Activated T-cell treated with anti-CD3 and anti-CD28 coated beads for 1 hour (primary cell): ENCODE measurements at places on chromosomes 6 and 20.
A peak's percentile ranks its signal among the peaks of the same experiment; 100 is the strongest.

GRCh38 chr6:33672808-33673207, 38.7 kb downstream of the UQCC2 start:
- no peak for DNase-seq

DNA sequence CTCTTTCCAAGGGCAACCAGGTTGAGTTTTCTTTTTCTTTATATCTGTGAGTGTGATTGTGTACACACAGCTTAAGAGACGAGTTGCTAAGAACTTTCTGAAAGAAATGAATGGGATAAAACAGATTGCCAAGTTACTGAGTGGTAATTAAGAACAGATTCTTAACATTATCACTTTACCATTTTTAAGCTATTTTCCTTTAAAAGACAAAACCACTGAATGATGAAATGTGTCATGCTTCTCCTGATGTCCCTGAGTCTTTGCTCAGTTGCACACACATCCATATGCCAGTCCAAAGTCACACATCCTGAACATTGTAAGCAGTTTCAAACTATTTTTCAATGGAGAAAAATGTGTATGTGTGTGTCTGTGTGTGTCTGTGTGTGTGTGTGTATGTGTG, 5.5 kb upstream of the DAAM2 start:
- DNase-seq, result no peak

- DNase-seq, result no peak
These were observed 5.6 kb upstream of the IFNGR1 start for GRCh38 chr6:137224799-137225198.

- DNase-seq, result no peak
These were observed 28.0 kb downstream of the PNLDC1 start for GRCh38 chr6:159828074-159828473.

DNA sequence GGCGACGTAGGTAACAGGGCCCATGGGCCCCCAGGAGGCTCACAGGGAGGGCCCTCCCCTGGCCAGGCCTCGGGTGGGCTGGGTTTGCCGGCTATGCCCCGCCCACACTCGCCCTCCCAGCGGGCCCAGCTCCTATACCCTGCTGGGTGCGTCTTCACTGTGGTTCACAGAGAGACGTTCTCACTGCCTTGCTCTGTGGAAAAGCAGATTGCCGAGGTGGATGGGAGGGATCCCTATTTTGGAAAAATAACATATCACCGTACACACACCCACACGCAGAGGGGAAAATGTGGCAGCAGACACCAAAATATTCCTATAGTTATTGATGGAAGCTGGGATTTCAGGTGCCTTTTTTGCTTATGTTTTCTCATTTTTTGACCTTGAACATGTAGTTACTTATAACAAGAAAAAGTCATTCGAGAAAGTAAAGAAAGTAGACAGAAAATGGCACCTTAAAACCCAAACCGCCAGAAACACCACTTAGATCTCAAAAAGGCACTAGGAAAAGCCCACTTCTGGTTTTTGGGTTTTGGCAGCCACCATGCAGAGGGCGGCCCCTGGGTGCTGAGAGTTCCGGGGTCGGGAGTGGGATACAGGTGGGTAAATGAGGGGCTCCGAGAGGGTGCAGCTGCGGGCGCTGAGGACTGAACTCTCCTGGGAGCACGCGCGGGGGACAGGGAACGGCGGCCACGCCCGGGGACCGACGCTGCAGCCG, 49.4 kb downstream of the TMEM242 start:
- peak; percentile 55 for DNase-seq

DNA sequence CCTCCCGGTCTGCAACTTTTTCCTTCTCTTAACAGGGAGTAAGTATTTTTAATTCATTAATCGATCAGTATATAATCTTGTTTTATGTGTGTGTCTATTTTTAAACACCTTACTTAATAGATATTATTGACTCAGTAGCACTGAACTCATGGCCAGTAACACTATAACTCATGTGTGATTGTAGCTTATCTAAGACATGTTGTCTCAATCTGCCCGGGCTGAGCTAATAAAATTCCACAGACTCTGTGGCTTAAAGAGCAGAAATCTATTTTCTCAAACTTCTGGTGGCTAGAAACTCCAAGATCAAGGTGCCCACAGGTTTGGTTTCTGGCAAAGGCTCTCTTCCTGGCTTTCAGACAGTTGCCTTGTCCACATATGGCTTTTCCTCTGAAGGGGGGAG, 68.8 kb upstream of the TNFAIP3 start:
- DNase-seq, result no peak

- DNase-seq, result no peak
These were observed 50.8 kb downstream of the PACRG start for GRCh38 chr6:162778603-162779002.

DNA sequence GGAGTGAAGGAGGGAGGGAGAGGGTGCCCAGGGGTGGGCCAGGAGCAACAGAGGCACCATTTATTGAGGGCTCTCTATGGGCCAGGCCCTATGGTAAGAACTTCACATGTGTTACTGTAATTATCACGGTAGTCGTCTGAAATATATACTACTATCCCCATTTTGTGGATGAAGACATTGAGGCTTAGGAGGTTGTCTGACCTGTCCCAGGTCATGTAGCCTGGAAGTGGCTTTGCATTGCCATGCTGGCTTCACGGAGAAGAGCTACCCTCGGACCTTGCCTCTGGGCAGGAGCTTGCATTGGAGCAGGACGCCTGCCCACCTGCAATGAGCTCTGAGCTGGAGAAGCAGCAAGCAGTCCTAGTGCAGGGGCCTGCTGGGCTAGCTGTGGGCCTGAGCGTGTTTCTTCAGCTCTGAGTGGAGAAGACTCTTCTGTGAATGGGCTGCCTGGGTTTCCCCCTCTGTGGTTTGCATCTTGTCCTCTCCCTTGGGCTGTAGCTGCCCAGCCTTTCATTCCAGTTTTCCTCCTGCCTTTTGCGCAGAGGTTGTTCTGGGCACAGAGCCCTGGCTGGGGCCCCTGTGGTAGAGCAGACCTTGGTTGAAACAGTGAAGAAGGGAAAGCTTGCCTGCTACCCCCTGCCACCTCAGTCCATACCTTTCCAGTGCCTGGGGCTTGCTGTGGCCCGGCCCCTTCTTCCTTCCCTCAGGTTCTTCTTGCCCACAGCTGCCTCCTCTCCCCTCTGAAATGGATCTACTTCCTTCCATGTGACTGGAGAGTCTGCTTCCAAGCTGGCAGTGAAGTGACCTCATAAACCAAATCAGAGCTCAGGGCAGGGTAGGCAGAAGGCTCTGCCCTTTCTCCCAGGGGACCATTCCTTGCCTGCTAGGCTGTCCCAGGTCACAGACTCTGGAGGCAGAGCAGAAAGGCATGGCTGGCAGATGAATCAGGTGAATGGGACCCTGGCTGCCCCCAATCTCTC, 24.1 kb upstream of the SRF start:
- DNase-seq, result no peak

DNA sequence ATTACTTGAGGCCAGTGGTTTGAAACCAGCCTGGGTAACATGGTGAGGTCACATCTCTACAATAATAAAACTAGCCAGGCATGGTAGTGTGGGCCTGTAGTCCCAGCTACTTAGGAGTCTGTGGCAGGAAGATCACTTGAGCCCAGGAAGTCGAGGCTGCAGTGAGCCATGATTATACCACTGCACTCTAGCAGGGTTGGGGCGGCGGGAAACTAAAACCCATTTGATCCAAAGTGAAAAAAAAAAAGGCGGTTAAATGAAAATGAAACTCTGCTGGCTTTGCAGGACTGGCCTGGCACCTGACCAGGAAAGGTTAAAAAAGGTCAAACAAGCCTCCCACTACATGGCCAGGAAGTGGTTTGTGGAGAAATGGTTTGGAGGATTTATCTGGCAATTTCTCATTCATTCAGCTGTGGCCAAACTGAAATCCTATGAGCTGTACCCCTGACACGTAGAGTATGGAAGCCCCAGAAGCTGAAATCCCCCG, 36.6 kb downstream of the MTRES1 start:
- no peak for DNase-seq

DNA sequence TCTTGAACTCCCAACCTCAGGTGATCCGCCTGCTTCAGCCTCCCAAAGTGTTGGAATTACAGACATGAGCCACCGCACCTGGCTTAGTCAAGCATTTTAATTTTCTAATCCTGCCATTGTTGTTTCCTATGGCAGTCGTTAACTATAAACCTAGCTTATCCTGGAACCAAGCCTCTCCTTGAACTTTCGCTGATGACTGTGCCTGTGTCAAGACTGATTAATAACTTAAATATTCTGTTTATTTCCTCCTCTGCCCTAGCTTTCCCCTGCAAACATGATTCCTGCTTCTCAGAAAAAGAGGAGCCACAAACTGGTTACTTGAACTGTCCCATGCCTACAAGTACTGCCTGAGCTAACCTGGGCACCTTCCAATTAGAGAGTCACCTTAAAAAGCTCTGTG, 1.5 kb downstream of the VNN1 start:
- DNase-seq, result no peak

DNA sequence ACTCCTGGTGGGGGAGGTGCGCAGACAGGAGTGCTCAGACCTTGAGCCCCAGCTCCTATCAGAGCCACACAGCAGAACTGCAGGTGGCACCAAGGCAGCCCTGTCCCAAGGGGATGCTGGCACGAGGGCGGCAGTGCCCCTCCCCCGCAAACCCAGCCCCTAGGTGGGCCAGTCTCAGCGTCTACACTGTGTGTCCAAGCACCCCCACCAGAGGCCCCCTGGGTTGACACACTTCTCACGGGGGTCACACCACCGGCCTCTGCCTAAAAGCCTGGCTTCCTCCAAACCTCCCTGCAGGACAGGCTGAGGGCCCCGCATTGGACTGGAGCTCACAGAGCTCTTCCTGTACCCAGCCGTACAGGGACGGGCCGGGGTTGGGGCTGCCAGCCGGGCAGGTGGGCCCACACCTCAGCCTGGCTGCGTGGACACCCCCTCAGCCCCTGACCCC, 8.1 kb downstream of the SLC2A4RG start:
- no peak for DNase-seq

GRCh38 chr6:26031595-26032339, 55.5 kb upstream of the HFE start:
- peak; percentile 71 for DNase-seq

GRCh38 chr6:140912686-140913085, 1220.0 kb upstream of the GJE1 start:
- no peak for DNase-seq

GRCh38 chr6:55636406-55637102, 57.6 kb upstream of the HMGCLL1 start:
- DNase-seq, result no peak

GRCh38 chr6:12957321-12958051, 240.9 kb downstream of the PHACTR1 start:
- peak; percentile 12 for DNase-seq

GRCh38 chr6:134637282-134637681, 312.6 kb downstream of the ALDH8A1 start:
- DNase-seq, result no peak

DNA sequence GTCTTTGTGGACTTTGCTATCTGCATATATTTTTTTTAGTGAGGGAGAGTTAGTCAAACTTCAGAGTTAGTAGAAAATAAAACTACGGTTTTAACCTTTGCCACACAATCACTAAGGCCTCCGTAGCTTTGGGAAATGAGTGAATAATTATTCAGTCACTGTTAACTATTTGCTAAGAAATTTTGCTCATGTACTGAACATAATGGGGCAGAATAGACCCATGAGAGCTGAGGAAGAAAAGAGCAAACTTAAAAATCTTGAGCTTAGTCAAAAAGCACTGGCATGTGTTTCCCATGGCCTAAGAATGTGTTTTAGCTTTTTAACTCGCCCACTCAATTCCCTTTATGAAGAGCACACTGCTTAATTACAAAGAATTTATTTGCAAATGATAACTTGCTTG, 60.4 kb upstream of the SUPT3H start:
- DNase-seq, result no peak

DNA sequence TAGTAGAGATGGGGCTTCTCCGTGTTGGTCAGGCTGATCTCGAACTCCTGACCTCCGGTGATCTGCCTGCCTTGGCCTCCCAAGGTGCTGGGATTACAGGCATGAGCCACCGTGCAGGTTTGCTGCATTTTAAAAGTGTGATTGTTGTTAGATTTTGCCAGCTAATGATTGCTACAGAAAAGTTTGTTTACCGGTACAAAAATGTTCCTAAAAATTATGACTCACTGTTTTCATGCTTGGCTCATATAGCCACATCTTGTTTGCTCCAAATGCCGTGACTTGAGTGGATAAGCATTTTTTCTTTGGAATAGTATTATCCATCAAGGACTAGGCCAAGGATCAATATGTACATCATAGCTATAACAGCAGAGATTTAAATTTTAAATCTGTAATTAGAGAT, 24.3 kb downstream of the LRRN4 start:
- no peak for DNase-seq

DNA sequence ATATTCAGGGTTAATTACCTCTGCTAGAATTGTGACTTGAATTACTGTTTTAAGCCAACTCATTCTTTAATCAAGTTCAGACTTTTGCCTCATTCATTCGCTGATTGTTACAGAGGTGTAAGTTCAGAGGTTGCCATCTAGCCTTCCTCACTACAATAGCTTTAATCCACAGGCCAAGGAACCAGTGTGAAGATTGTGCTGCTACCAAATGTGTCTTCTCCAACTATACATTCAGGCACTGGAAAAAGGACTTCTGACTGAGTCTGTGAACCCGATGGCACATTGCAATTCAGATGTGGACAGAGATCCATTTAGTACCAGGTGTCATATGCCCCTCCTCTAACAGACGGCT, 111.2 kb upstream of the ADGRF1 start:
- DNase-seq, result no peak

DNA sequence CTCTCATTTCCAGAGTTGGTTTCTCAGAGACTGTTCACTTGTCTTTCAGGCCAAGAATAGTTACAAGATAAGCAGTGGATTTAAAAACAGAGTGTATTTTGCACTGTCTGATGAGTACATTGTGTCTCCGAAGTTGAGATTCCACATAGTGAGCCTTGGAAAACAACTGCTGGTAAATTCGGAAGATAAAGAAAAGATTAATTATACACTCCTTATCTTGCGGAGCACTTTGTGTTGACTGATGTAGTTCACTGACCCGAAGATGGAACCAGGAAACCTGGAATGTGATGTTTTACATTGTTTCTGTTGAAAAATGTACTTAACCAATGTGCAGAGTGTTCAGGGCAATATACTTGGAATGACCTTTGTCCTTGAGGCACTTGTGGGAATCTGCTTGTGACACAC, 51.0 kb downstream of the ANKS1A start:
- DNase-seq, result no peak

- no peak for DNase-seq
These were observed 90.9 kb upstream of the ISM1 start for GRCh38 chr20:13130061-13130706.

- DNase-seq, result no peak
These were observed 121.4 kb upstream of the DST start for GRCh38 chr6:56764081-56764566.

DNA sequence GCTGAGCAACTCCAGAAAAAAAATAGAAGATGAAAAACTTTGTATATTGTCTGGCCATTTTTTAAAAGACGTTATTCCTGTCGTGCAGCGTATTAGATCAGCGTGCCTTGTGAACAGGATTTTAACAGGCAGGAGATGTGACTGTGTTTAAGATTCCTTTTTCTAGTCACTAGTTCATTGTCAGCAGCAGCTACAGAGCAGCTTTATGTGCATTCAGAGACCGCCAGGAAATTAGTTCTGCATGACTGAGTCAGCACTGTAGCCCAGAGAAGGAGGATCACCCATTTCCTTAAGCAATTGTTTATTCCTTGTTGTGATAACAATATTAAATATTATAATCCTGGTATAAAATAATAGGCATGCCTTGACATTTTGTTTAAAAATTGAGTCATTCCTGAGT, 75.4 kb upstream of the ADGRB3 start:
- DNase-seq, result no peak
